ENCODE measurements at places on chromosomes 1 and 21.

DNA sequence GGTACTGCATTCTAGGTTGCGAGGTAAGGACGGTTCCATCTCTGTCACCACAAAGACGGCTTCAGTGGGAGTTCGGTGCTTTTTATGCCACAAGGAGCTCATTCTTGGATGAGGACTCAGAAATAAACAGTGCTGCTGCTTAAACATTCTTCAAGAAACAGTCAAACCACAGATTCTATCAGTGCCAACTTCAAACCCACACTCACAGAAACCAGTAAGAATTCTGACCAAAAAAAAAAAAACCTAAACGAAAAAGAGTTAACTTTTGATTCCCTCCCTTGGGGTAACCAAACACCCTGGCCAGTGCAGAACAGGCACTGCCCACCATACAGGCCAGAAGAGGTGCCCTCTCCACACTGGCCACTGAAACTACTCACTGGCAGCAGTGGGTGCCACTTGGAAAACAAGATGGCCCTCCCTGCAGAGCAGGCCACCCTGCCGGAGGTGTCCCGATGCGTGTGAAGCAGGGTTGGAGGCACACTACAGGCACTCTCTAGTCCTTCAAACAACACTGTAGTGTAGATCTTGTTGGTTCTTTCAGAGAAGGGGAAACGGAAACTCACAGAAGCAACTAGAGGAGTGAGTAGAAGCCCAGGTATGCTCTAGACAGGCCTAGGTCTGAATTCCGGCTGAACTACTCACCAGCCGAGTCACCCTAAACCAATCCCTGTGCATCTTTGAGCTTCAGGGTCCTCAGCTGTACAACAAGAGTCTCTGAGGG, 87.3 kb upstream of the TLR5 start:
- no peak for DNase-seq

- DNase-seq: no peak
Observed at GRCh38 chr1:79283451-79283850, 276.9 kb upstream of the ADGRL4 start.

- peak; percentile 36 for DNase-seq
Observed at GRCh38 chr1:66349242-66349641, 184.7 kb upstream of the SGIP1 start.

- no peak for DNase-seq
Observed at GRCh38 chr1:205979301-205979700, 23.9 kb downstream of the RAB7B start.

GRCh38 chr1:7229186-7229585, 443.9 kb downstream of the CAMTA1 start:
- DNase-seq: no peak

DNA sequence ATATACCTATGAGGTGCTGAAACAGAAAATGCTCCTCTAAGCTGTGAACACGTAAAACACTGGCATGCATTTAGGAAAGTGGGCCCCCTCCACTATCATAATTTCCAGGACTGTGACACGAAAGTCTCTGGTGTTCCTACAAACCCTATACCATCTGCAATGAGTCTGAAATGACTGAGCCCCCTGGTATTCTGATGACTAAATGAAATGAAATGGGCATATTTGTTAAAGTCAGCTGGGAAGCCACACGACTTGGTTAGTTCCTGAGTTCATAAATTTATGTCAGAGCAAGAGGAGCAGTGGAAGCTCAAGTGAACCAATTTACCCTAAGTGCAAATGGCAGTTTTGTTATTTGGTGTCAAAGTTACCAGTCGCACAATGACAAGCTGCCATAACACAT, 182.3 kb downstream of the KCTD3 start:
- DNase-seq: no peak

- no peak for DNase-seq
Observed at GRCh38 chr1:5265438-5266075, 611.1 kb downstream of the AJAP1 start.

DNA sequence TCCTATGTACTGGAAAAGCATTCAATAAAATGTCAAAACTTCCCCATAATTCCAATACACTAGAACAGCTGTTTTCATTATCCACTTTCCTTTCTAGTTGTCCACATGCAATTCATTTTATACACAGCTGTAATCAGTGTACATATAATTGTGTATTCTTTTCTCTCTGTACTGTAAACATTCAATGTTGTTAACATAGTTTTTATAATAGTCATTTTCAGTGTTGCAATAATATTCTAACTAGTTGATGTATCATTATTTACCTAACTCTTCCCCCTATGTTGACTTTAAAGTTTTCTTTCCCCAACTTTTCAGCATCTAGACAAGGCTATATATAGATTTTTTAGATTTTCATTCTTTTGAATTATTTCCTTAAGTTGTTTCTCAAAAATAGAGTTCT, 44.4 kb downstream of the DIPK1A start:
- DNase-seq: no peak

- DNase-seq: no peak
Observed at GRCh38 chr1:119771016-119771415, 2.3 kb upstream of the HMGCS2 start.

- DNase-seq: no peak
Observed at GRCh38 chr1:160377585-160378206, 10.8 kb downstream of the NHLH1 start.

- DNase-seq: no peak
Observed at GRCh38 chr21:15943009-15943666, 213.4 kb downstream of the USP25 start.

GRCh38 chr1:26016953-26017545, 4.5 kb upstream of the EXTL1 start:
- no peak for DNase-seq

- no peak for DNase-seq
Observed at GRCh38 chr1:232440325-232441035, 189.5 kb downstream of the SIPA1L2 start.

GRCh38 chr1:54728027-54728426, 12.4 kb downstream of the TTC4 start:
- no peak for DNase-seq

GRCh38 chr1:29239142-29239541, 2.8 kb downstream of the PTPRU start:
- no peak for DNase-seq

GRCh38 chr1:240613356-240614142, 1.6 kb upstream of the GREM2 start:
- DNase-seq: peak; percentile 46

GRCh38 chr1:159448181-159448580, 8.7 kb downstream of the OR10J1 start:
- DNase-seq: no peak

Measured in MM.1S (cell line).